ENCODE measurements at places on chromosomes 5 and 9.

GRCh38 chr9:134052941-134053340 lies 14.9 kb downstream of the BRD3 start:
- no peak for DNase-seq

- DNase-seq = no peak
Measured at GRCh38 chr5:131693894-131694293, 58.9 kb upstream of the RAPGEF6 start.

GRCh38 chr5:100970646-100971255 lies 67.7 kb upstream of the ST8SIA4 start:
- no peak for DNase-seq

DNA sequence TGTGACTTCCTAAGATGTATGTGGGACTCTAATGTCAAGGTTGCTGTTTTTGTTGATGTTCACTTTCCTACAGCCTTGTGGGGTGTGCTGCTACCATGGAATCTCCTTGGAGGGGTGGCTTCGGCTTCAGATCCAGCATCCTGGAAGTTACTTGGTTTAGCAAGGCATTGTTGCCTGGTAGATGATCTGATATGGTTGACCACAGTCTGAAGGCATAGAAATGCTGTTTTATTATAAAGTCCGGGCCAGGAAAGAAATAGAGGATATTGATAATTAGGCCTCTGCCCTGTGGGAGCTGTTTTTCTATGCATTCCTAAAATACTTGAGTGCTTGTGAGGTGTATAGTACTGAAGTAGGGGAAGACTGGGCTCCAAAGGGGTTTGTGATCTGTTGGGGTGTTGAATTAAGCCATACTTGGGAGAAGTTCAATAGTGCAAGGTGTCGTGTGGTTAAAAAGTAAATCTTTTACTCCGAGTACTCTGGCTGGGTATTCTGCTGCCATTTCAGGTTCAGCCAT lies 27.3 kb upstream of the CREBRF start:
- DNase-seq = no peak

DNA sequence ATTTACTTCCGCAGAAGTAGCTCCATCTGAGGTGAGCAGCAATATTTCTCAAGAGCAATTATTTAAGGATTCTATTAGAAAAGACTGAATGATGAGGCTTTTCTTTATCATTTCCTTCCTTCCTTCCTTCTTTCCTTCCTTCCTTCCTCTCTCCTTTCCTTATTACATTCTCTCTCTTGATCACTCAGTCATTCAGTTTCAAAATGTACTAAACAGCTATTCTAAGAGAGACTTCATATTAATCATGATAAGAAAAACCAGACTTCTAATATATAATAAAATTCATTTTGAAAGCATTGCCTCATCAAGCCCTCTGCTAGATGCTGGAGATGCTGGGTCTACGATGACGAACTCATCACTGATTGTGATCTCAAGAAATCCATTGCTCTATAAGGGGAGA lies 30.4 kb upstream of the PAPPA start:
- no peak for DNase-seq

- no peak for DNase-seq
Measured at GRCh38 chr5:172543484-172544298, 89.4 kb upstream of the SH3PXD2B start.

DNA sequence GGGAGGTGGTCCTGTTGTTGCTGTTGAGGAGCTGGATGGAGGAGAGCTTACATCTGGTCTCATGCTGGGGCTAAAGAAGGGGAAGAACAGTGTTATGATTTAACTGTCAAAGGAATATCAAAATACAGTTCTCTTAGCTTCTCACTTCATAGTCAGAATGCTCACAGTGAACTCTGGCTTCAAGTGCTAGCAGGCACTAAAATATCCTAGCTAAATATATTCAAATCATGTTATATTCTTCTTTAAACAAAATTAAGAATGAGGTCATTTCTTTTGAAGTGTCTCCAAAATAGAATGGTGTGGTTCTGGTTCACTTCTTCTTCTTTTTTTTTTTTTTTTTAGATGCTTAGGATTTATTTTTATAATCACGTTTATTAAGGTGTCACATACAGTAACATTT lies 89.4 kb downstream of the NR3C1 start:
- DNase-seq = no peak

DNA sequence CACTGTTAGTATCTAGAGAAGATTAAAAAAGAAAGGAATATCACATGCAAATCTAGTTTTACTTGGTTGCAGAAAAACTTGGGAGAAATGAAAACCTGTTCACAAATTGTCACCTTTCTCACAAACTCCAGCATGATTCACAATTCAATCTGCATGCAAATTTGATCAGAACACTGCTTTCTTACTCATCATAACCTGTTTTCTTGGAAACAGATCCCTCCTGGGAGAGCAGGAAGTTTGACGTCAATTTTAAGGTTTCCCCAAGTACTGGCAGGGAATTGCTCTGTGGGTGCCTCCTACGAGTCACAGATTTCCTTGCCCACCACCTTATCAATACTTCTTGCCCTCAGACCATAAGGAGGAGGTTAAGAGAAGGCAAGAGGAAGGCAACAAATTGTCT lies 30.2 kb upstream of the HTR4 start:
- DNase-seq = no peak

DNA sequence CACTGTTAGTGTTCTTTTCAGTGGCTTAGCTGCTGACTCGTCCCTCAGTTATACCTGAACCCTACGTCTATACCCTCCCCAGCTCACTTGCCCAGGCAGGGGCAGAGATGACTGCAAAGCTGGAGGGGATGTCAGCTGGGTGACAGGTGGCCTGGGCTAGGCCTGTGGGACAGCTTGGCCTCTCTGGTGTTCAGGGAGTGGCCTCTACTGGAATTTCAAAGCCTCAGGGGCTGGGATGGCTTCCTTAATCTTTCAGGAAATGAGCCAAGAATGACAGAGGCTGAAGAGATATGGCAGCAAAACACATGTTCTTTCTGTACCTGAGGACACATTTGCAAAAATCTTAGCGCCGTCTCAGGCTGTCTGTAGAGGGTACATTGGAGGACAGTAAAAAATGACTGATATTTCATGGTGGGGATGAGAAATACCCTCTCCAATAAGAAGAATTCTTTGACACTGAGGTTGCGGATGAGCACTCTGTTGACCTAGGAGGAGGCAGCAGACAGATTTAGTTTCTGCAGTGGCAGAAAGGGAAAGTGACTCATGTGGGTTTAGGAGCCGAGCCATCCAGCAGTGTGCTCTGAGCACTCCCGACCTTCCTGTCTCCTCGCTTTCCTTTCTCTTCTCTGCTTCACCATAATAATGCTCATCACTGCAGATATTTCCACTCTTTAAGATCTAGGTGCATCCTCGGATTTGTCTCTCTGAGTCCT lies 54.4 kb downstream of the ENTREP1 start:
- DNase-seq = no peak

- DNase-seq = no peak
Measured at GRCh38 chr5:76787237-76787636, 31.6 kb upstream of the F2RL1 start.

DNA sequence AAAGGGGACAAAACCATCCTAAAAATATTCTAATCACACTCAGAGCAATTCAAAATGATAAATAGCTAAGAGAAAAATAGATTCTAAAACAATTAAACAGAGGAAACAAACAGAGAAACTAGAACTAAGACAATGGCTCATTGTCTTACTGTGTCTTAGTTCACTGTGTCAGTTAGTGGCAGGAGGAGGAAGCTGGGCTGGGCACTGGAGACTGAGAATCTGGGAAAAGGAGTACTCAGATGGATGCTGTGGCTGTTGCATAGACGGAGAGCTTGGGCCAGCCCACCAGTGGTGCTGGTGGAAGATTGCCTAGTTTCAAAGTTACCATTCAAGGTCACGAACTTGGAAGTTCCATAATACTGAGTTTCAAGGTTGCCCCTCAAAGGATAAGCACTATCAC lies 94.7 kb upstream of the IFNK start:
- no peak for DNase-seq

- DNase-seq = no peak
Measured at GRCh38 chr5:127042593-127042992, 12.2 kb upstream of the MARCHF3 start.

DNA sequence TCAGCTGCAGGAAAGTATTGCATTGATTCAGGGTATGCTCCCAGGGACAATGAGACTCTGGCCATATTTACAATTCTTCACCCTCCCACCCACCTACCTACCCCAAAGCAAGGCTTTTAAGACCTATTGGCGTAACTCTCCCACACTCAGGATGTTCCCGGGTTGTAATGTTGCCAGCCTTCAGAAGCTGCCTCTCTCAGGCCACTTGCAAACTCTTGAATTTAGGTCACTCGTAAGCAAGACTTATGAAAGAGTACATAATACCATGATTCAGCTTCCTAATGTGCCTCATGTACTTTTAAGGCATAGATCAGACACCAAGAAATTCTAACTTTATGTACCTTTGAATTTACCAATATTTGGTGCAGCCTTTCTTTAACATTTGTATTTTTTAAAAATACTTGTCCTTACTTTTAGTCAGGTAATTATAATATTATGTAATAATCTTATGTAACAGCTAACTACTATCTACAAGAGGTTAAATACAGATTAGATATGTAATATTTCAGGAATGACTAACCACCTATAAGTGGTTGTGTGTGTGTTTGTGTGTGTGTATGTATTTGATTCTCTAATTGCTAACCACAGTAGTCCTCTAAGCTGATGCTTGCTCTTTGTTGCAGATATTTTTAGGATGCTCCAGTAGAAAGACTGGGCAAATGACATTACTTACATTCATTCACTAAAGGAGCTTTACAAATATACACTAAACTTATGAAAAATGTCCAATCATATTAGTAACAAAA lies 630.5 kb upstream of the MEF2C start:
- DNase-seq = no peak

GRCh38 chr9:137108608-137109249 lies 5.8 kb downstream of the DPP7 start:
- no peak for DNase-seq

- DNase-seq = no peak
Measured at GRCh38 chr5:151020304-151021110, at the start of gene GPX3. GPX3 (plus strand) TSS chr5:151020591; CDS start chr5:151020655, 64 bp downstream.

DNA sequence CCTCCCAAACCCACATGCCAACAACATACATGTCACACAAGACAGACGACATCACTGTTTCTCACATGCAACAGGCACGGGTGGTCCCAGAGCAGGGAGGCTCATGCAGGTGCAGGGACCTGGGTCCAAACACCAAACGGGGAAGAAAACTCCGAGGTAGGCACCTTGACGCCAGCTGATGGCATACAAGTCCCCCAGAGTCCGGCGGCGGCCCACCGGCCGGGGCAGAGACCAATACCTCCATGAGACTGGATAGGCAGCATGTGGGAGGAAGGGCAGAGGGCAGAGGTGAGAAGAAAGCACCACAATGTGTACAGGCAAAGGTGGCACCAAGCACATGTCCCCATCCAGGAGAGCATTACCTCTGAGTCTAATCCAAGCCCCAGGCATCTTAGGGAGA lies 73.0 kb upstream of the UBTD2 start:
- DNase-seq = no peak

GRCh38 chr9:83304686-83305085 lies 233.5 kb downstream of the FRMD3 start:
- DNase-seq = no peak

- DNase-seq = peak; percentile 75
Measured at GRCh38 chr5:180353048-180353979, at the start of gene GFPT2. GFPT2 (minus strand) TSS chr5:180353336; CDS start chr5:180353217, 119 bp downstream.

GRCh38 chr5:43367909-43368669 lies 44.1 kb downstream of the CCL28 start:
- no peak for DNase-seq

DNA sequence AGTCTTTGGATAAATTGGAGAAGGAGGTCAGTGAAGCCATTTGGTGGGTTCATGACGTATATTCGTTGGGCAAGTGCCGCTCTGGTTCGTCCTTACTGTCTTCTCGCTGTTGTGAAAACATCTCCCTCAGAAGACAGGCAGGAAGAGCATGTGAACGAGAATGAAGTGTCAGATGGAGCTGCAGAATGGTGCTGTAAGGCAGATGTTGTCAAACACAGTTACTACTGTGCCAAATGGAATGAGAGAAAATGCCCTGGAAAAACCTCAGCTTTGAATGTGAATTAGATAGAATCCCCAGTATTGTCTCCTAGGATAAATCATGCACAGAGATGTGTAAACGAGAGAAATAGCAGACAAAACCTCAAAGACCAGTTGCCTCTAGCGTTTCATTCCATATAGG lies 121.5 kb downstream of the CAMK4 start:
- DNase-seq = no peak

DNA sequence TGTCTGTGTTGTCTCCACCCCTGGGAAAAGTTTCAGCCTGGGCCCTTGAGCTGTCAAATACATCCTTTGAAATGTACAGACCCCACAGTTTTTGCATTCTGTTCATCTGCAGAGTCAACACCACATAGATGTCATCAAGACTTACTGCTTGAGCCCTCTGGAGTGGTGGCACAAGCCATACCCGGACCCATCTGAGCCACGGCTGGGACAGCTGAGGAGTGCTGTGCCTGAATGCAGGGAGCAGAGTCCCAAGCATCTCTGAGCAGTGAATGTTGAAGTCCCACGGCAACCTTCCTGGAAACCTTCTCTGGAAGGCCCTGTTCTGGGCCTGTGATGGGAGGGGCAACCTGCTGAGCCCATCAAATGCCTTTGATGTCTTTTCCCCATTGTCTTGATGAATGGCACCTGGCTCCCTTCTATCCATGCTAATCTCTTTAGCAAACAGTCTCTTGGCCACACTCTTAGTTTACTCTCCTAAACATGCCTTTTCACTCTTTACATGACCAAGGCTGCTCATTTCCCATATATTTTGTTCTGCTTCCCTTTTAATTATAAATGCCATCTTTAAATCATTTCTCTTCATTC lies 92.5 kb downstream of the ATPSCKMT start:
- DNase-seq = no peak

- peak; percentile 51 for DNase-seq
Measured at GRCh38 chr5:55159763-55160492, at the start of gene GPX8. GPX8 (plus strand) TSS chr5:55160171; CDS start chr5:55160193, 22 bp downstream.

DNA sequence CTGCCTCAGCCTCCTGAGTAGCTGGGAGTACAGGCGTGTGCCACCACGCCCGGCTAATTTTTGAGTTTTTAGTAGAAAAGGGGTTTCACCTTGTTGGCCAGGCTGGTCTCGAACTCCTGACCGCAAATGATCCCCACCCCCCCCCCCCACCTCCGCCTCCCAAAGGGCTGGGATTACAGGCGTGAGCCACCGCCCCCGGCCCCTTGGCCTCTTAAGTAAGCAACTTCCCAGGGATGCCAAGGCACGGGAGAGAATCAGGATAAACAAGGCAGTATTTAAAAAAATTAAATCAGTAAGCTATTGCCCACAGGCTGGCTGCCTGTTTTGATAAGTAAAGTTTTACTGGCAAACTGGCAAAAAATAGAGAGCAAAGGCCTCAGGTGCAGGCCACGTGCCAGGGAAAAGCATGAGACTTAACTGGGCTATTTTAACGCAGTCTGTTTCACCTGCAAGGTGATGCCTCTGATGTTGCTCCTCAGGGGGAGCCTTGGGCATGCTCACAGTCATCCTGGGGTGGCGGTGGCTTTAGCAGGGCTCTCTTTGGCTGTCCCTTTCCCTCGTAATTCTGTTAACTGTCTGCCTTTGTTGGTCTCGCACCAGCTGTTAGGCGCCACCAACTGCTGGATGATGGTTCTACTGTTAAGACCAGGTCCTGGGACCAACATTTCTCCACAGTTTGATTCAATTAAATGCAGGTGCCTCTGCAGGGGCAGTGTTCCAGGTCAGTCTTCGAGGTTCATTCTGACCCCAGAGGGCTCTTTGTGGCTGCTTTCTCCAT lies 19.4 kb upstream of the RNF130 start:
- DNase-seq = no peak

GRCh38 chr5:72613515-72613914 lies 106.3 kb upstream of the ZNF366 start:
- no peak for DNase-seq

GRCh38 chr5:123943151-123943550 lies 431.2 kb downstream of the CSNK1G3 start:
- DNase-seq = no peak

All from CD8-positive, alpha-beta memory T cell (primary cell).